Stimulated activated CD8-positive, alpha-beta memory T cell treated with anti-CD3 and anti-CD28 coated beads, Interleukin-4, amount 100 ng/mL, for 4 hours (primary cell): ENCODE measurements at places on chromosomes 6 and 20.

- no peak for DNase-seq
Observed at GRCh38 chr6:27297857-27298730, 14.0 kb downstream of the POM121L2 start.

GRCh38 chr6:5599127-5599526, 337.8 kb downstream of the FARS2 start:
- DNase-seq, result no peak

DNA sequence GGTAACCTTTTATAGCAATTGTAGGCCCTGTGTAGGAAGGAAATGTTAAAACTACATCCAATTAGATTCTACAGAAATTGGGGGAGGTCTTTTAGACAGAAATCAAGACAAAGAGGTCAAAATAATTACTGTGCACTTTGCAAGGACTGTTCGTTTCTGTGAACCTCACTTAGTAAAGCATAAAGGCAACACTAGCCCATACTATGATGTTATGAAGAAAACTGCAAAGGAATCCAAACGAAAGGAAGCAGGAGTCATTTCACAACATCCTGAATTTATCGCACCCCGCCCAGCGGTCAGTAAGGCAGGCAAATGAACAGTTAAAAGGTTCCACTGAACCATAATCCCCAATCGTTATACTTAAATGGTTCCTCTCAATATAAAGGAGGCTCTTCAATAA, 429.5 kb upstream of the ARID1B start:
- no peak for DNase-seq

- no peak for DNase-seq
Observed at GRCh38 chr6:44942798-44943197, 385.3 kb upstream of the RUNX2 start.

DNA sequence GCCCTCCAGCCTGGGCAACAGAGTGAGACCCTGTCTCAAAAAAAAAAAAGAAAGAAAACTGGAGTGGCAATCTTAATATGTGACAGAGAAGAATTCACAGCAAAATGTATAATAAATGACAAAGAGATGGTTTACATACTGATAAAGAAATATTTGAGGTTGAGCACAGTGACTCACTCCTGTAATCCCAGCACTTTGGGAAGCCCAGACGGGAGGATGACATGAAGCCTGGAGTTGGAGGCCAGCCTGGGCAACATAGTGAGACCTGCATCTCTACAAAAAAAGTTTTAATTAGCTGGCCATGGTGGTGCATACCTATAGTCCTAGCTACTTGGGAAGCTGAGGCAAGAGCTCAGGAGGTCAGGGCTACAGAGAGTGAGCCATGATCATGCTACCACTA, 12.4 kb upstream of the DEFB118 start:
- no peak for DNase-seq

DNA sequence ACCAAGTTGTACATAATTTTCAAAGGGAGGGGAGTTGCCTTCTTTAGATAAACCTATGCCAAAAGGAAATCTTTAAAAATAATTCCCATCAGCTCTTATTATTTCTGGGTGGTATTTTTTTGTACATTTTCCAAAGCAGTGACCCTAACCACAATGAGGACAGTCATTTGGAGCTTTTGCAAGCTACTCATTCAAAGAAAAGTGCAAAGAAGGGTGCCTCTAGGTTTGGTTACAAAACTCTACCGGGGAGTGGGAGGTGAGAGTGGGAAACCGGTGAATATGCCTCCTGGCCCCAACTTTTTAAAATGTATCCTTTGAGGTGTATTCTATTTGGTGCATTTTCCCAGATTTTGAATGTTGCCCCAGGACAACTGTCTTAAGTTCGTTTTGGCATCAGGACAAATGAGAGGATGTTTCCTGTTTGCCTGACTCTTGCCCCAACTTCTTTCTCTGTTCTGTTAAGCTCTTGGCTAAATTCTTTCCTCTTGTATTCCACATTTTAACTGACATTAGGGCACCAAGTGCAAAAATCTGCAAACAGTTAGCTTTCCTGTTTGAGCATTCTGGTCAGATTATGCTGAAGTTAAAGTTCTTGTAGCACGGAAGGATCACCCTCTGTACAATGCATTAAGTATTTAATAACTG, 78.9 kb downstream of the SLX4IP start:
- DNase-seq, result no peak

DNA sequence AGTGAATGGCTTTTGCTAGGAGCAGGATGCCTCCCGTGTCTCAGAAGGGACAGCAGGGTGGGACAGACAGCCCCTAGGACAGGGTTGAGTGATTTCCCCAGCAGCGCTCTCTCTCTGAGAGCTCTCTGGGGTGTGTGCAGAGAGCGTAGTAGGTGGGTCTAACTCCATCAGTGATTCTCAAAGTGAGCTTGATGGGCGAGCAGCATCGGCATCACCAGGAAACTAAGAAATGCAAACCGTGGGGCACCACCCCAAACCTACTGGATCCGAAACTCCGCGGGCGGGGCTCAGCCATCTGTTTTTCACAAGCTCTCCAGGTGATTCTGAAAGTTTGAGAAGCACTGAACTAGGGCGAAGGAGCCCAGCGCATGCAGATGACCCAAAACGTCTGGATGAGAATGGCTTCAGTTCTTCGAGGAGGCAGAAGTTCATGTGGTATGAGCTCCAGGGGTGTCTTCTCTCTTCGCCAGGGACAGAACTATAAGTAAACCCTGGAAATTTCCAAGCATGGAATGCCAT, 119.6 kb upstream of the RNF24 start:
- no peak for DNase-seq

GRCh38 chr6:161031721-161032495, 40.3 kb downstream of the MAP3K4 start:
- no peak for DNase-seq

GRCh38 chr6:7590918-7591302, 912 bp downstream of the SNRNP48 start:
- DNase-seq, result no peak

DNA sequence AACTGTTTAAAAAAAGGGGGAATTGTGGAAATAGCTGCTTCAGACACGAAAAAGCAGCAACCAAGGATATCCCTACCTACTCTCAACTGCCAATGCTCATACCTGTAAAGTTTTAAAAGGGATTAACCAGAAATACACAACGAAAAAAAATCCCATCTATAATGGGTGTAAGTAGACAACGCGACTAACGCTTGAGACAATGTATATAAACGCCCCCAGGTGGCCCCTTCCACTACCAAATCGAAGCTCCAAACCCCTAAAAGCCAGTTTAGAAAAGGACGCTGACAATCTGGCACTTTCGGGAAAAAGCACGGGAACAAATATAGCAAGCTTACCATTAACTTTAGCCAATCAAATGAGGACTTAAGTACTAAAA, 94.5 kb upstream of the BTN3A2 start:
- DNase-seq, result no peak

GRCh38 chr6:107083047-107083768, 32.1 kb downstream of the BEND3 start:
- no peak for DNase-seq

DNA sequence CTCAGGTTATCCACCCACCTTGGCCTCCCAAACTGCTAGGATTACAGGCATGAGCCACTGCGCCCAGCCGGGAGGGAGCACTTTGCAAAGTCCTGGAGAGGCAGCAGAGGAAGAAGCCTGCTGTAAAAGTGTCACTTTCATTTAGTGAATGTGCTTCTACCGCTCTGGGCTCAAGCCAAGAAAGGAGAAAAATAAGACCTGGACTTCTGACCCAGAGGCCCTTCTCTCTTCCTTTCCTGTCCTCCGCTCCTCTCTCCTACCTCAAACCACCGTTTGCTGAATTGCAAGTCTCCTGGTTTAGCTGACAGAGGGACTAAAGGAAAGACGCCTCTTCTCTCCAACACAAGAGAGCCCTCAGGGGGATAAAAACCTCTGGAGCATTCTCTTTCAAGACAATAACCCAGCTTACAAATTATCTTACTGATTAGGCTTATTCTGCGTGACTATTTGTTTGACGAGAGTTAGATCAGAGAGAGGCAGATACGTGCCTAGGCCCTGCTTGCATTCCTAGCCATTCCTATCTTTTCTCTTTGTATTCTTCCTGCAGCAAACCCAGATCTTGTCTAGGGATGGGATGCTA, 84.2 kb upstream of the SLC22A23 start:
- DNase-seq, result no peak

- no peak for DNase-seq
Observed at GRCh38 chr20:53952528-53953096, 117.8 kb downstream of the BCAS1 start.

- no peak for DNase-seq
Observed at GRCh38 chr20:836190-836589, 2.7 kb downstream of the FAM110A start.

- DNase-seq, result no peak
Observed at GRCh38 chr20:56949318-56949717, 317.1 kb downstream of the BMP7 start.

DNA sequence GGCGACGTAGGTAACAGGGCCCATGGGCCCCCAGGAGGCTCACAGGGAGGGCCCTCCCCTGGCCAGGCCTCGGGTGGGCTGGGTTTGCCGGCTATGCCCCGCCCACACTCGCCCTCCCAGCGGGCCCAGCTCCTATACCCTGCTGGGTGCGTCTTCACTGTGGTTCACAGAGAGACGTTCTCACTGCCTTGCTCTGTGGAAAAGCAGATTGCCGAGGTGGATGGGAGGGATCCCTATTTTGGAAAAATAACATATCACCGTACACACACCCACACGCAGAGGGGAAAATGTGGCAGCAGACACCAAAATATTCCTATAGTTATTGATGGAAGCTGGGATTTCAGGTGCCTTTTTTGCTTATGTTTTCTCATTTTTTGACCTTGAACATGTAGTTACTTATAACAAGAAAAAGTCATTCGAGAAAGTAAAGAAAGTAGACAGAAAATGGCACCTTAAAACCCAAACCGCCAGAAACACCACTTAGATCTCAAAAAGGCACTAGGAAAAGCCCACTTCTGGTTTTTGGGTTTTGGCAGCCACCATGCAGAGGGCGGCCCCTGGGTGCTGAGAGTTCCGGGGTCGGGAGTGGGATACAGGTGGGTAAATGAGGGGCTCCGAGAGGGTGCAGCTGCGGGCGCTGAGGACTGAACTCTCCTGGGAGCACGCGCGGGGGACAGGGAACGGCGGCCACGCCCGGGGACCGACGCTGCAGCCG, 49.4 kb downstream of the TMEM242 start:
- DNase-seq, result peak; percentile 28

DNA sequence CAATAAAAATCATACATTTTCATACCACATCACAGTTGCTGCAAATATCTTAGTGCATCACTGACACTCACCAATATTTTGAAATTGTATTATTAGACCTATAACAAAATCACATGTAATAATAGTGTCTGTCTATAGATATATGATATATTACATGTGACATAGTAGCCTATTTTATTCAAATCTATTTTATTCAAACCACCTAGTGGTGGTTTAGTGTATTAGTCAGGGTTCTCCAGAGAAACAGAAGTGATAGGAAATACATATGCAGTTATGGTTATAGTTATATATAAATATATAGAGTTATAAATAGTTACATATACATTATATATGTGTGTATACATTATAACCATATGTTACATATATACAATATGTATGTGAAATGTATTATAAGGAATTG, 366.5 kb upstream of the ARID1B start:
- no peak for DNase-seq

GRCh38 chr6:168371185-168371584, 51.6 kb upstream of the DACT2 start:
- no peak for DNase-seq

- DNase-seq, result no peak
Observed at GRCh38 chr6:138563650-138564049, 64.4 kb upstream of the NHSL1 start.

- DNase-seq, result no peak
Observed at GRCh38 chr6:71190809-71191208, 97.8 kb upstream of the OGFRL1 start.

- DNase-seq, result no peak
Observed at GRCh38 chr20:47782920-47783552, 2.2 kb downstream of the SULF2 start.

DNA sequence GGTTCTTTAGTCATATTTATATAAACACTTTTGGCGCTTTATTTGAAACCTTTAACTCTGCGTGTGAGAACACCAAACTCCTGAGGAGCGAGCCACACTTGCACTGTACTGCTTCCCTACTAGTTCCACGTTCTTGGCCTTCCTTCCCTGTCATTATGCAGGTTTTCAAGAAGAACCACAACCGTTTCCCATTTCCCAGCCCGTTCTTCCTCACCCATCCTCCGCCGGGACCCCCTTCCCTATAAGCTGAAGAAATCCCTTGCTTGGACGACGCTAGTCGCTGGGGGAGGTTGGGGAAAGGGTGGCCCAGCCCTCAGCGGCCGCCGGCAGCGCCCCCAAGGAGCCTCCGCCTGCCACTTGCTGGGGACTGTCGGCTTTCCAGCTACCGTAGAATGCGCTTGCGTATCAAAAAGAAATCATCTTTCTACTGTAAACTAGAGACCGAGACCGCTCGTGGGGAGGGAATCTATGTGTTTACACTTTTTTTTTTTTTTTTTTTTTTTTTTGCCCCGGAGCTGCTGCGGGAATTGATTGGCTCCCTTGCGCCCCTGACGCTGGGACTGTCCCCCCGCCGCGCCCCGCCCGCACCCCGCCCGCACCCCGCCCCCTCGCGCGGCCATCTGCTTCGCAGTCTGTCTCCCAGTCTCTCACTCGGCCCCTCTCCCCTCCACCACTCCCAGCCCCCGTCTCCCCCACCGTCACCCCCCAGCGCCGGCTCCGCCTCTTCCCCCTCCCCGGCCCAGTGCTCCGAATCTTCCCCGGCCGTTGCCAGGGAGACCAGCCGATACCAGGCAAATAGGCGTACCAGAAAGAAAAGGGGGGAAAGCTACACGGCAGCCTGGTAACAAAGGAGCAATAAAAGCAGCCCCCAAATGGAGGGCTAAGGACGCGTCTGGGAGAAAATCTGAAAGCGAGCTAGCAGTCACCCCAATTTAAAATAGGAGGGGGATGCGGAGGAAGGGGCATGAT, 2.3 kb upstream of the MARCKS start:
- DNase-seq, result no peak

- no peak for DNase-seq
Observed at GRCh38 chr6:143673669-143674068, 4.1 kb upstream of the PHACTR2 start.

DNA sequence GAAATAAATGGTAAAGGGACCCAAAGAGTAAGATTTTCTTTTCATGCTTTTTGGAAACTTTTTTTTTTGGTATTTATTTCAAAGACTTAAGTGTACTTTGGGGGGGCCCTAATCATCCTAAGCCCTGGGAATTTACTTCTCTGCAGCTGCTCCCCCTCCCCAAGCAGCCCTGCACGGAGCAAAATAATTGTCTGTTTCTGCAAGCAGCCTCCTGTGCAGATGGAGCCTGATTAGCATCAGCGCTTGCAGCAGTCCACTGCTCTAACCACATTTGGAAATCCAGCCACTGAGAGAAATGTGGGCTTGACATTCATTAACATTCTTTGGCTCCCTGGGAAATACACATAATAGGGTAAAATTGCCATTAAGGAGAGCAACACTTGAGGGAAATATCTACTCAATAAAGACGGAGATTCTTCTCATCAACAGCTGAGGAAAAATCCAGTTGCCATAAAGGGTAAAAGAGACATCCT, 309.2 kb upstream of the MAP3K7 start:
- DNase-seq, result no peak

DNA sequence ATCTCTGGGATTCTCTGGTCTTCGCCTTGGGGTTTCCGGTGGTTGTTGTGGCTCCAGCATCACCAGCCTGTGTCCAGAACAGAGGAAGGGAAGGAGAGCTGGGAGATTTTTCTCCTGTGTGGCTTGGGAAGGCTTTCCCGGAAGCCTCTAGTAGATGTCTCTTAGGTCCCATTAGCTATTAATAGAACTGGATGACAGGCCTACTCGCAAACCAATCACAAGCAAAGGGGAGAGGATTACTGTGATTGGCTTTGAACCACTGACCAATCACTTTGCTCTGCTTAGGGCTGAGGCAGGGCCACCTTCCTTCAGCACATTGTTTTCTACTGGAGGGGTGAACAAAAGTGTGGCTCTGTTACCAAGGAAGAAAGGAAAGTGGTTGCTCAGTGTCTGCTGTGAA, 203.4 kb upstream of the SULF2 start:
- DNase-seq, result no peak
